ENCODE measurements at places on chromosomes 2 and 18. TPM values are rescaled to one million over a fixed set of nuclear protein-coding genes. Genes with fewer than 3 reads are reported as not detected.

Gene RALBP1
- 54.2 TPM for total RNA-seq

Gene CCDC68
- total RNA-seq: 0.79 TPM

Gene CDK5R2
- not detected for total RNA-seq

Gene NXPH2
- not detected for total RNA-seq

Gene FBXO48
- total RNA-seq: 0.56 TPM

Gene KCNE4
- total RNA-seq: 0.35 TPM

Gene BOLL
- not detected for total RNA-seq

Gene SEPTIN10
- 35.5 TPM for total RNA-seq

Gene UGT1A1
- 0.28 TPM for total RNA-seq

Gene UGT1A6
- total RNA-seq: 35.8 TPM

Gene IL37
- total RNA-seq: not detected

Gene CNRIP1
- total RNA-seq: 0.33 TPM

Gene FOXI3
- not detected for total RNA-seq

Gene CAMKMT
- 11.6 TPM for total RNA-seq

Gene CXCR2
- total RNA-seq: 0.09 TPM

Gene TMEM182
- 2.5 TPM for total RNA-seq

Gene ZSWIM2
- total RNA-seq: not detected

Gene NYAP2
- not detected for total RNA-seq

Gene SLC14A1
- total RNA-seq: not detected

Gene PID1
- total RNA-seq: 2.4 TPM

Gene CHRND
- total RNA-seq: not detected

Gene UGT1A5
- 3.2 TPM for total RNA-seq
